ENCODE measurements at places on chromosomes 5 and 9.
A peak's percentile ranks its signal among the peaks of the same experiment; 100 is the strongest.

GRCh38 chr9:131666029-131666428, 73.8 kb downstream of the RAPGEF1 start:
- DNase-seq = no peak

DNA sequence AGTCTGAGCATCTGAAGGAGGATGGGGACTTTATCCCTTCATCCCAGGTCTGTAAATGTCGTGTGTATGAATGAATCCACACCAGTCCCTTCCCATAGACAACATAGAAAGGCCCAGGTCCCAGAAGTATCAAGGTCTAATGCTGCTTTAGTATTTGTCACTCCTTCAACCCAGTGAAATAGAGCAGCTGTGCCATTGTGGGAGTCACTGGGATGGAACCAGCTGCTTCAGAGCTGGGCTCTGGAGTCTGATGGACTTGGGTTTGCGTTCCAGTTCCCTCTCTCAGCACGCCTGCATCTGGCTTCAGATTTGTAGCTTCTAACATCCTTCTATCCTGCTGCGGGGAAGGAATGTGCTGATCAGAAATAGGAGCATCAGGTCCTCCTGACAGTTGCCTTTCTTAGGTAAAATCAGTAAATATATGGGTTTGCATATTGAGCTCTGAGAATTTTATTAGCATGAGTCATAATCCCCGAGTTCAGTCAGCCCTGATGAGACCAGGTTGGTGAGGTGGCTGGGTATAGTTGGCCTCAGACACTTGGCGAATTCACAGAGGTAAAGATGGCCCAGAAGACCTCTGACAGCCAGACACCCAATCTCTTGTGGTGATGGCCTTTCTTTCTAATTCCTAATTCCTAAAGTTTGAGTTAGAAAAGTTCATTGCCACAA, 10.1 kb downstream of the ACO1 start:
- DNase-seq = no peak

DNA sequence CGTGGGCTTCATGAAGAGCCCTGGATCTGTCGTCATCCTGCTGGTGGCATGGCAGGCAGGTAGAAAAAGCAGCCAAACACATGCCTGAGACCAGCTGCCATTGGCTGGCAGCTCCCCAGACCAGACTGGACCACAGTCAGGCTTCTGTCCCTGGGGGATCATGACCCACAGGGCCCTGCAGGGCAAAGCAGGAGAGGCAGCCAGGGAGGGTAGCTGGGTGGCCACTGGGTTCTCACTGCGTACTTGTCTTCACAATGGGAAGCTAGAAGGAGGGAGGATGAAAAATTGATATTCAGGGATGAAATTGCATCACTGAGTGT, 67.8 kb upstream of the GARNL3 start:
- no peak for DNase-seq

GRCh38 chr5:58891086-58891970, 308.5 kb downstream of the RAB3C start:
- DNase-seq = peak; percentile 78

DNA sequence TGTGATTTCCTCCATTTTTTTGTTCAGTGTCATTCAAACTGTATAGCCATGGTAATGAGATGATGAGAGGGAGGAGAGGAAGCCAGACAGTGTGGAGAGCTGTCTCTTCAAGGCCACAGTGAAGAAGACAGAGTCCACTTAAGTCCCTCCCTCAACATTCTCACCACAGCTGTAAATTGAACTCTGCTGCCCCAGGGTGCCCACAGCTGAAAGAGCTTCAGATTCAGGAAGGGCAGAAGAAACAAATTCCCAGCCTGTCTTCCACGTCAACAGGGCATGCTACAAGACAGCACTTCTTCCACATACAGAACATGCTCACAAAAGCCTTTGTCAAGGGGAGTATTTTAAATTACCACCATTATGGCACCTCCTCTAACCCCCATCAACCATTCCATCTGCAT, 100.4 kb downstream of the KLHL3 start:
- no peak for DNase-seq

GRCh38 chr9:87256973-87257372, 240.7 kb upstream of the DAPK1 start:
- no peak for DNase-seq
